ENCODE measurements at places on chromosomes 1 and 21.

GRCh38 chr21:35738347-35738961 lies 321.9 kb downstream of the SETD4 start:
- DNase-seq, result no peak

DNA sequence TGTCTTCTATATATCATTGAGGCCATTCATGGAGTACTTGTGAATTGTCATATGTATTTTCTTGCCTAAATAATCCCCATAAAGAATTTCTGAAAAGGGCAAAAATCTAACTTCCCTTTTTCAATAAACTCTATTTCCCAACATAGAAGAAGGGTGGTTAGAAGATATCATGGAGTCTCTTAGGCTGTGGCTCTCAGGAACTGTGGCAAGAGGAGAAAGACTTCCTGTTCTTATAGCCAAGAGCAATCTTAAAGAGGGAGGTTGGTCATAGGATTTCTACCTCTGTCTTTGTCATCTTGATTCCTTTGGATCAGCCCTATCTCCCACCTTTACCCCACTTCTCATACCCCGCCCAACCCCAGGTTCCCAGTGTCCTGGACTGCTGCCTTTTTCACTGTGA lies 175.8 kb downstream of the TYW3 start:
- DNase-seq, result no peak

DNA sequence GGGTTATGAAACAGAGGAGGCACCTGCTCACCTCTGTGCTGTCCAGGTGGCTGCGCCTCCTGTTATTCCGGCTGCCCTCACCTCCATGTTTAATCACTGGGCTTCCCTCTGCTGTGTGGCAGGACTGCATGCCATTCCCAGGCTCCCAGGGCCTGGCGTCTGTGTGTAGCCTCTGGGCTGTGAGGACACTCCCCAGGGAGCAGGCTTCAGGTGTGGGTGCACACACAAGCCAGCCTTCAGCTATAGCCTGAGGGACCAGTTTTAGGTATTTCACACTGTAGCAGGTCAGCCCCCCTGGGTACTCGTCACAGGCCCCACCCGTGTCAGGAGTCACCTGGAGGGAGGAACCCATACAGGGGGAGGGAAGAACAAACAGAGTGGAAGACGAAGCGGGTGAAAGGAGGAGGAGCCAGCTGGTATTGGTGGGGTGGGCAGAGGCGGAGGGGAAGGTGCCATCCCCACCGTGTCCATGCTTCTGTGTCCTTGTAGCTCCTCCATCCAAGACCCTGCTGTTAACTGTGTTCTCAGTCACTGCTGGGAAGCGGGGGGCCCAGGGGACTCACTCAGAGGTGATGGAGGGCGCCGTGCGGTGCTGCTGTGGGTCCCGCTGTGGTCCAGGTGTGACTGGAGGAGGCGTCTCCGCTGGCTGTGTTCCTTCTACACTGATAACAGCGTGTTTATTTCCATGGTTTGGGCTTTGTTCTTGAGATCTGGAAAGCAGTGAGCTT lies 158.6 kb downstream of the PGBD5 start:
- DNase-seq, result no peak

DNA sequence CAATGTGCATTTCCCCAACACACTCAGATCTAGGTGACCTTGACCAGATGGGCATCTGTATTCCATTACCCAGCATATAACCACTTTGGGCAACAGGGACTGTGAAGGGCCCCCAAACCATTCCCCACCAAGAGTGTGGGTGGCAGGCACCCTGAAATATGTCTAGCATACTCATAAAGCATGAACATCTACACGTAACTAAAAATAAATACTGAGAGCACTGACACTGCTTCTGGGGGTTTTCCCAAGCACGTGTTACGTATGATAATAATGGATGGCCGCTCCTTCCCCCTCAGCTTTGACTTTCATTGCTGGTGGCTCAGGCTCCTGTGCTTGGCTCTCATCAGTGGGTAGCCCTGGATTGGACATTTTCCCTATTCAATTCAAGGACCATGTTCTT lies 39.1 kb downstream of the IGSF3 start:
- no peak for DNase-seq

DNA sequence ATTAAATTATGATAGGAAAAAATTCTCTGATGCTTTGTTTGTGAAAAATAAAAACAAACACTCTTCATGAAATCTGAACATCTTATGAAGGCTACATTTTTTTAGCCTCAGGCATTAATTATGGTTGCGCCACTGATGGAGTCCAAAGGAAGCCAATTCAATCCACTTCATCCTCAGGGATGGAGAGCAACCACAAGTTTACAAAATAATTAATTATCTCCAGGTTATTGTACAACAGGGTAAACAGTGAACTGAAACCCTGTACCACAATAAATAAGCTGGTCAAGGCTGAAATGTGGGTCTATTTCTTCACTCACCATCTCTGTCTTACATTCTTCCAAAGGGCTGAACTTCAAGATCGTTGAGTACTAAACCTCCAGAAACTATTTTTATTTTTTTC lies 49.2 kb downstream of the MRPL39 start:
- DNase-seq, result no peak

DNA sequence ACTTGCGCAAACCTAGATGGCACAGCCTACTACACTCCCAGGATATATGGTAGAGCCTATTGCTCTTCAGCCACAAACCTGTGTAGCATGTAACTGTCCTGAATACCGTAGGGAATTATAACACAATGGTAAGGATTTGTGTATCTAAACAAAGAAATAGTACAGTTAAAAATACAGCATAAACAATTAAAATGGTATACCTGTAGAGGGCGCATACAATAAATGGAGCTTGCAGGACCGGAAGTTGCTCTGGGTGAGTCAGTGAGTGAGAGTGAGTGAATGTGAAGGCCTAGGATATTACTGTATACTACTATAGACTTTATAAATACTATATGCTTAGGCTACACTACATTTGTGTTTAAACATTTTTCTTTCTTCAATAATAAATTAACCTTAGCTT lies 99.3 kb downstream of the PLD5 start:
- no peak for DNase-seq

DNA sequence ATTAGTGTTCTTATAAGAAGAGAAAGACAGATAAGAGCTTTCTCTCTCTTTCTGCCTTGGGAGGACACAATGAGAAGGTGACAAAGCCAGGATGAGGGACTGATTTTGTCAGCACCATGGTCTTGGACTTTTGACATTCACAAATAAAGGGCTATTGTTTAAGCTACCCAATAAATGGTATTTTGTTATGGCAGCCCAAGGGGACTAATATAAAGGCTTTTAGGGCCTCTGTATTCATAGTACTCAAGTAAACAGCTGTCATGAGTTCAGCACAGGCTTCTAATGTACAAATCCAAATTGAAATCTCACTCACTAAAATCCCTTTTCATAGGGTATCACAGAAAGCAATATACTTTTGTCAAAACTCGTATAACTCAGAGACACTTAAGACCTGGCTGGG lies 242.7 kb downstream of the FAF1 start:
- DNase-seq, result no peak

GRCh38 chr1:177287994-177288393 lies 117.2 kb downstream of the BRINP2 start:
- DNase-seq, result no peak

DNA sequence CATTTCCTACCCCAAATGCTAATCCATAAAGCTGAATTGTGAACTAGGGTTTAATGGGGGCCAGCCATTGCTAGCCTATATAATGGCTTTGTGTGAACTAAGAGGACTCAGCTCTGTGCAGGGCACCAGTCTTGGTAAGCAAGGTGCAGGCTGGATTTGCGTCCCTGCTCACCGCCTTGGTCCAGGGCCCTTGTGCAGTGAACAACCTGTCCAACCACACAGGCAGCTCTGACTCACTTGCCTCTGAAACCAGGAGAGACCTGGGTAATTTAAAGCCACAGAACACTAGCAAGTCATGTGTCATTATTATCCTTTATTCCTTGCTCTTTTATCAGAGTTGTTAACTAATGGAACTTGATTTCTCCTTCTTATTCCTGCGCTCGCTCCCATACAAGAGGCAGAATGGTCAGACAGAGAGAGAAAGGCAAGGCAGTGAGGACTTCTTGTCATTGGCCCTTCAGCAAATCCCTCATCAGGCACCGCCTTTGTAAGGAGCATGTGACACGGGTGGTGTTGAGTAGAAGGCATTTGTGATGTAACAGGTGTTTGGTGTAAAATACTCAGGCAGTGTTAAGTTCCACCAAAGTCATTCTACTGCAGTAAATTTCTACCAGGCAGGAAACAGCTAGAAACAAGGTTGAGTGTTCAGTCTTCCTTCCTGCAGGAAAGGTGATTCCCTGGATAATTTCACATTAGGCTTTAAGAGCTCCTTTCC lies 67.3 kb upstream of the OLIG2 start:
- DNase-seq, result no peak

DNA sequence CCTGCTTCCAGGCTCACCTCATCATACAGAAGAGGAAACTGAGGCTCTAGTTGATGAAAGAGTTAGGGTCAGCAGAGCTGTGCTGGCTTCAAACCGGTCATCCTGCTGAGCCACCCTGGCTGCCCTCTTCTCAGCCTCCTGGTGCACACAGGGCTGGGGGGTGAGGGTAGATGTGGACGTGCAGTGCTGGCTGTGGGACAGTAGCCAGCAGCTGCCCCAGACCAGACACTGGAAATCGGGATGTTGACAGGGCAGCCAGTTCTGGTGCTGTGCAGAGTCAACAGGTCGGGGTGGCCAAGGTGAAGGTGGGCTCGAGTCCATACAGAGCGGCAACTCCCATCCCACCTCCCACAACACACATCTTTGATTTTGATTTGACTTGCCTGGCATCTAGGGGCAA lies 1.5 kb upstream of the CLCNKA start:
- no peak for DNase-seq

DNA sequence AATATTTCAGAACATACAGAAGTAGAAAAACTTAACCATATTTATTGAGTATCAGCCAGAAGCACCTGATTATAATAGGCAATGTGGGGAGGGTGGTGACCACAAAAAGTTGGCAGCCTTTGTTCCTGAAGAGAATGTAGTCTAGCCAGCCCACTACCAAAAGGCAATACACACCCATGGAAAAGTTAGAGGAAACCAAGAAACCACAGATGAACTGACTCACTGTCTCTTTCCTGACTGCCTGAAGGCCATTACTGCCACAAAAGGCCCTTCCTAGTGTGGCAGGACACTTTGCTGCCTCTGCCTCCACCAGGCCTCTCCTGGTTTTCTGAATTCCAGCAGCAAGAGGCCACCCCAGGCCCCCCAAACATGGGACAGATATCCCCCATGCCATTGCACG lies 14.6 kb upstream of the PROX1 start:
- DNase-seq, result no peak

DNA sequence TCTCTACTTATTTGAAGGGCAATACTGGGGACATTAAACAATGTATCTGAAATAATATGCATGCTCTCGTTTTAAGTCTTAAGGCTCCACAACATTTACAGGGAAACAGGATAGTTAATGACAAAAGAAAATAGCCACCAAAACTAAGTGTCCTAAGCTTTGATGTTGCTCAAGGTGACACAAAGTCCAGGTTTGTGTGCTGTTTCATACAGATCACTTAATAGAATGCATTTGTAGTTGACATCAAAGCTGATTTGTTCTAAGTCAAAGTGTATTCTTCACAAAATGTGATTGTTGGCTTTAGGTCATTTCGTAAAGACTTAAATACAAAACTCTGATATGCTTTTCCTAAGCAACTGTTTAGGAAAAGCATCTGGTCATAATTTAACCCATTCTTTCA lies 37.5 kb upstream of the MTR start:
- no peak for DNase-seq

- no peak for DNase-seq
These were observed 32.2 kb downstream of the CACHD1 start for GRCh38 chr1:64502083-64502482.
